Kidney epithelial cell (primary cell): ENCODE measurements at places on chromosomes 16 and 17. TPM values are rescaled to one million over a fixed set of nuclear protein-coding genes. Genes with fewer than 3 reads are reported as not detected.

IGFBP4 gene
- 53.6 and 59.8 TPM in 2 replicates for total RNA-seq

GRCh38 chr16:74297145-74297665 is 591 bp downstream of the PSMD7 start:
- no peak for DNase-seq

- no peak for DNase-seq
These were observed 115.2 kb downstream of the CCDC182 start for GRCh38 chr17:57629886-57630285.

C16orf74 gene
- 11.6 and 13.6 TPM in 2 replicates for total RNA-seq

- no peak for DNase-seq
These were observed 64.1 kb upstream of the HS3ST4 start for GRCh38 chr16:25627641-25628040.

GRCh38 chr16:65884018-65884417 is 482.5 kb upstream of the CDH5 start:
- no peak for DNase-seq

RND2 gene
- 0.63 and 0.96 TPM in 2 replicates for total RNA-seq

DNA sequence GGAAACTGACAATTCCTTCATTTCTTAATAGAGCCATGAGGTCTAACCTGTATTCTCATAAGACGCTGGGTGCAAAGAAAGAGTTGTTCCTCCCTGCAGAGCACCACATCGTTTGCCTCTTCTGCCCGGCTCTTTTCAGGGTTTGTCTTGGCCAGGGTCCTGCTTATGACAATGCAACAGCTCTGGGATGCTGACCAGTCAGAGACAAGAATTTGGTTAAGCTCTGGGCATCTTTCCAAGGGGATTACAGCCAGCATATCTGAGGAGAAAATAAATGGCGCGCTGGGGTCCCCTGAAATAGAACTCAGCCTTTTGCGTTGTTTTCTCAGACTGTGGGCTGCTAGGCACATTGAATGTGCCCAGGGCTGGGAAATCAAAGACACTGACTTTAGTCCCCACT is 128.6 kb downstream of the SHISA6 start:
- no peak for DNase-seq

GRCh38 chr16:19240494-19240893 is 45.0 kb upstream of the CLEC19A start:
- no peak for DNase-seq

DNA sequence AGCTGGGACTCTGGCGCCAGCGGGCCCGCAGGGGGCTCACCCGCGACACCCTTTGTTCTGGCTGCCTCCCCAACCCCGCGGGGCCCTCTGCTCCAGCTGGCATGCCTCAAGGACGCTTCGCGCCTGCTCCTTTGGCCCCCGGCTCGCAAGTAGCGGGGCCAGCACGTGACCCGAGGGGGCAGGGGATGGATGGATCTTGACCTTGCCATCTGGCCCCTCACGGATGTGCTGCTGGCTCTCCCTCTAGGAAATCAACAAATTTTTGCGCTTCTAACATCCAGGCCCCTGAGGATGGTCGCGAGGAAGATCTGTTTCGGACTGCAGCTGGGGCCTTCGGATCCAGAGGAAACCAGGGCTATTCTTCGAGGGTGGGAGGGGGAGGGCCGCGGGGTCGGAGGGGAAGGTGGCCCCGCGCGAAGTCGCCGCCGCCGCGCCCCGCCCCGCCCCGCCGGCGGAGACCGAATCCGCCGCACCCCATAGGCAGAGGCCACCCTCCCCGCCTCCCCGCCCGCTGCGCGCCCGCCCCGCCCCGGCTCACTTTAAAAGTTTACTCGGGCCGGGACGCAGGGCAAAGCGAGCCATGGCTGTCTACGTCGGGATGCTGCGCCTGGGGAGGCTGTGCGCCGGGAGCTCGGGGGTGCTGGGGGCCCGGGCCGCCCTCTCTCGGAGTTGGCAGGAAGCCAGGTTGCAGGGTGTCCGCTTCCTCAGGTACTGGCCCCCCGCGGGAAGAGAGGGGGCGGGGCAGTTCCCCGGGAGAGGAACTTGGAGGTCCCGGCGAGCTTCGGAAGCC is at the start of gene ACSF2:
Gene ACSF2, plus strand, starts transcription at position 537 of the 790 bp plus-strand sequence. Its CDS starts 44 bp downstream, at position 581.
- no peak for DNase-seq

DNA sequence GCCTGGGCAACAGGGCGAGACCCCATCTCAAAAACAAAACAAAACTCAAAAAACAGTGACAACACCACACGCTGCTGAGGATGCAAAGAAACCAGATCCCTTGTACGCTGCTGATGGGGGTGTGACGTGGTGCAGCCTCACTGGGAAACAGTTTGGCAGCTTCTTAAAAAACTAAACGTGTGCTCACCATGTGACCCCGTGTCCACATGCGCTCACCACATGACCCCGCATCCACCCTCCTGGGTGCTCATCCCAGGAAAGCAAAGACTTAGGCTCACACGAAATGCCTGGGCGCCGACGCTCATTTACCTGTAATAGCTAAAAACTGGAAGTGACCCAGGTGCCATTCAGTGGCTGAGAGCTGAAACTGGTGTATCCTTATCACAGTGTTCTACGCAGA is 19.9 kb upstream of the RPL13 start:
- DNase-seq, result no peak
